GM04504 (cell line): ENCODE measurements at places on chromosomes 16 and 17.

GRCh38 chr16:87325423-87325858 lies 8.2 kb upstream of the C16orf95 start:
- DNase-seq: no peak

GRCh38 chr16:10494343-10495030 lies 85.9 kb downstream of the EMP2 start:
- no peak for DNase-seq

DNA sequence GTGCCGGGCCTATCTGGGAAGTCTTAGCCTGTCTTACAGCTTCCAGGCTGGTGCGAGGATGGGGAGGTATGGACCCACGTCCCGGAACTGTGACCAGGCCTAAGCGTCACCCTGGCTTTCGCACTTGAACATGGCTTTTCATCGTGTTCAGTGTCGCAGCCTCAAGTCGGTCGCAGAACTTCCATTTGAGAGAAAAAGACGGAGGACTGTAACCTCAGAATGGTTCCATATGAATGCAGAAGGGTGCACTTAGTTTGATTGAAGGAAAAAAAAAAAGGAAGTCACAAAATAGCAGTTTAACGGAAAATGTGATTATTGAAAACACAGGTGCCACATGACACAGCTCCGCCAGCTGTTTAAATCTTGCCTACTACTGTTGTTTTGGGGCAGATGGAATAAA lies 30.2 kb upstream of the JPT2 start:
- no peak for DNase-seq

DNA sequence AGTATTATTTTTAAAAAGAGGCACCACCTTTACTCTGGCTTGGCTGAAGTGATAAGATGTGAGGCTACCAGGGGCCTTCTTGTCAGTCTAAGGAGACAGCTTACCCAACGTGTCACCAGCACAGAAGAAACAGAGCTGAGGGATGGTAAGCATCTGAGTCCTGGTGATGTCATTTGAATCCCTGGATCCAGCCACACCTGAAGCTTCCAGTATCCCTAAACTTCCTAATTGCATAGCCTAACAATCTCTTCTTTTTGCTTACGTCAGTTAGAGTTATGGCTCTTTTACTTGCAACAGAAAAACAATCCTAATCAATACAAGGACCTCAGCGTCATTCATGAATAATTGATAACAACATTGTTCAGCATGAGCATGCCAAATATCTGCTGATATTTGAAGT lies 436.6 kb downstream of the SHISA9 start:
- DNase-seq: no peak

GRCh38 chr16:4496305-4496704 lies 20.1 kb downstream of the HMOX2 start:
- no peak for DNase-seq

- no peak for DNase-seq
Measured at GRCh38 chr17:78706271-78706915, 75.7 kb downstream of the CYTH1 start.

DNA sequence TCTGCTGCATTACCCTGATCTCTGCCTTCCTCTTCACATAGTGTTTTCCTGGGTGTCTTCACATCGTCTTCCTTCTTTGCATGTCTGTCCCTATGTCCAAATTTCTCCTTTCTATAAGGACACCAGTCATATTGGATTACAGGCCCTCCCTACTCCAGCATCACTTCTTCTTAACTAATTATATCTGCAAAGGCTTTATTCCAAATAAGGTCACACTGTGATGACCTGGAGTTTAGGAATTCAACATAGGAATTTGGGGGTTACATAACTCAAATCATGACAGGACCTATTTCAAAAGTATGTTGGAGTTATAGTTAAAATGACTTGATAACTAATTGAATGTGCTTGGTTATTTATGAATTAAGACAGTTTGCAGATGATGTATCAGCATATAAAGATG lies 490.5 kb upstream of the ERCC4 start:
- DNase-seq: peak; percentile 13

DNA sequence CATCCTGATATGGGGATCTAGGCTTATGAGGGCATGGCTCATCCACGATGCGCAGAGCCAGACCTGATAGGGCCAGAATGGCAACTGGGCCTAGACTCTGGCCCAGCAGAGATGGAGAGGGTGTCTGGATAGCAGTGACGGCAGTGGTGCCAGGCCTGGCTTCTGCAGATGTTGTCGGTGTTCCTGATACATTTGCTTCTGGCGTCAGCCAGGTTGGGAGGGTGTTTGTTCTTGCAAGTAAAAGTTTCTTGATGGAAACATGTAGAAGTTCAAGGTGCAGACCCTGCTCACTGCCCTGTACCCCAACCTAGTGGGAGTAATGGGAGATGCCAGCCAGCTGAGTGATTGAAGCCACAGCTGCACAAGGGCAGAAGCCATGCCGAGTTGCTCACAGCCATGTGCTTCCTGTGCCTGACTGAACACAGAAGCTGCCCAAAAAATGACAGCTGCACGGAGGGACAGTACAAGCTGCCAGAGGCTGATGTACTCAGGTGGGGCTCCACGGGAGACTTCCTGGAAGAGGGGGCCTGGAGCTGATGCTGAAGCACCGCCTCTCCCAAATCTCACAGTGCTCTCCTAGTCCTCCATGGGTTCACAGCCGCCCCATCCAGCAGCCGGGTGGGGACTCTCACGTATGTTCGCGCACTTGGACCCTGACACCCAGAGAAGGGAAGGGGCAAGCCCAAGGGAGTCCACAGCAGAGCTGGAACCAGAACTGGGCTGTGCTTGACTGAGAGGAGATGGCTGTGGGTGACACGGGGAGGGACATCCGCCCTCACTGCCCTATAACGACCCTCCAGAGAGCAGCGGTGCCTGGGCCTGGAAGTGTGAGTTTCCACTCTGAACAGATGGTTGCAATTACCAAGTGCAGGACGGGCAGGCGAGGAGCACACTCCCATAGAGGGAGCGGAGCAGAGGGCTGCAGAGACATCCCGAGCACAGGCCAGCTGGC lies 78.7 kb downstream of the N4BP1 start:
- peak; percentile 62 for DNase-seq

DNA sequence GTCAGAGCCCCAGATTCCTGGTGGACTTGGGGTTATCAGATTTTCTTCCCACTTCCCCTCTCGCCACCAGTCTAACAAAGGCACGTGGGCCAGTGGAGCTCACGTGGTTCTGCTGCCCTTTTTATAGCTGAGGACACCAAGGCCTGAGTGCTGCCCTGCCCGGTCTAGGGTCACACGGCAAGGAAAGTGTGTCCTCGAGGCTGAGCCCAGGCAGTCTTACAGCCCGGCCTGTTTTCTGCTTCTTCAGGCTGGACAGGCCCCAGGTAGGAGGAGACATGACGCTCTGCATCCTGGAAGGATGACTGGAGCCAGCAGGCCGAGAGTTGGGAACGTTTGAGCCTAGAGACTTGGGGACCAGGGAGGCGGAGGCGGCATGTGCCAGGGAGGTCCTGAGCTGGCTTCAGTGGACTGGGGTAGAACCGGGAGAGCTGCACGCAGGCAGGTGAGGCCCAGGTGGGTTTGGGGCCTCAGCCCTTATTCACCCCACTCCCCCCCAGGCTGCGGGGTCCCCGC lies 3.5 kb downstream of the CTRB1 start:
- no peak for DNase-seq

DNA sequence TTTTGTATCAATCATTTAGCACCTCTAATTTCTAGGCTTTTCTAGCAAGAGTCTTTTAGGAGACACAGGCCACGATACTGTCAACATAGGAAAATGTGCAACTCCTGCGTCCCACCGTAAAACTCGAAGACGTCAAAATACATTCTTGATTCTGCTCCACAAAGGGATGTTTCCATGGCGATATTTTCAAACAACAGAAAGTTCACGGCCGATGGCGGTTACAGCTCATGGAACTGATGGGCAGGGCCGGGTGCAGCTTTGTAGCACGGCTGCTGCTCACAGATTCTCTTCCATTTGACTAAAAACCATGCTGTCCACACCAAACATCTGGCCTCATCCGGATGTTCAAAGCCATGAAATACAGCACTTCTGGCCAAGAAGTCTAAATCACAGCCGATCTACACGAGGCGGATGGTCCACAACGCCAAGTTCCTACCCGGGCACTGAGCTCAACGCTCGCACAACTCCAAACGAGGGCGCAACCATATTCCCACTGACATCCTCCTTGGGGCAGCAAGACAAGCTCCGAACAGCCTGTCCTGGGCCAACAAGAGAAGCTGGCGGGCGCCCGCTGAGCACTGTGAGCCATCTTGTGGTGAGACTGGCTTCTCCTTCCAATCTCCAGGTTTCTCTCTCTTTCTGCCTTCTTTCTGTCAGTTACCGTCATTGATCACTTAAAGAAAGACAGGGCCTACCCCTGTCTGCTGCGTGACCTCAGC lies 79.8 kb downstream of the ZNF778 start:
- no peak for DNase-seq

- DNase-seq: no peak
Measured at GRCh38 chr17:6498901-6499540, 54.8 kb downstream of the PIMREG start.

DNA sequence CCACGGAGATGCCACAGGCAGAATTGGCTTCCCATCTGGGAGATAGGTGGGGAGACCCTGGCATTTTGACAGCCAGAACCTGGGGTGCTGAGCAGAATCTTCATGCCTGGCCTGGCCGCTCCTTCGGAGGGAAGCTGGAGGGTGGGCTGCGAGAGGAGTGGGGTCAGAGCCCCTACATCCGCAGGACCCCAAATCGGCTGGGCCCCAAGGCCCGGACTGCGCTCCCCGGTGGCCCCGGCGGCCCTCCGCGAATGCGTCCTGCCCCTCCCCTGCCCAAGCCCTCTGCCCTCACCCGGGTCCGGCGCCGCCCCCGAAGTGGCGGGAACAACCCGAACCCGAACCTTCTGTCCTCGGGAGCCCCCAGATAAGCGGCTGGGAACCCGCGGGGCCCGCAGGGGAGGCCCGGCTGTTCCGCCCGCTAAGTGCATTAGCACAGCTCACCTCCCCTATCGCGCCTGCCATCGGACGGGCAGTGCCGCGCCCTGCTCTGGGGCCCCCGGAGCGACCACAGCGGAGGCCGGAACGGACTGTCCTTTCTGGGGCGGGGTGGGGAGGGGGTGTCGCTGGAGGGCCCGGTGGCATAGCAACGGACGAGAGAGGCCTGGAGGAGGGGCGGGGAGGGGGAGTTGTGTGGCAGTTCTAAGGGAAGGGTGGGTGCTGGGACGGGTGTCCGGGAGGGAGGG lies 850 bp upstream of the PNMT start:
- no peak for DNase-seq

DNA sequence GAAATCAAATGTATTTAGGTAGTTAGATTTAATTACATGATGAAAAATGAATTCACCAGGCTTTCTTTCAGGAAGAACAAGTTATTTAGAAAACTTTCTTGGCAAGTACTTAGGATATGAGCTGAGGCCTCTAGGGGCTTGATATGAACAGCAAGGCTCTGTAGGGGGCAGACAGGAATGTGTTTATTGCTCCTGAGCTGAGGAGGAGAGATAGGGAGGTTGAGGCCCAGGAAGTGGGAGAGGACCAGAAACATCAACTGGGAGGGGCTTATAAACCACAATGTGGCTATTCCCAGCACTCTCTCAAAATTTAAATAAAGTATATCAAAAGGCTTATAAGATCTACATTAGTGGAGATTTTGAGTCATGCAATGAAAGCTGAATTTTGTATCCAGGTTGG lies 154.0 kb upstream of the MAF start:
- DNase-seq: no peak

GRCh38 chr17:41467561-41467960 lies 375 bp upstream of the KRT32 start:
- DNase-seq: no peak

DNA sequence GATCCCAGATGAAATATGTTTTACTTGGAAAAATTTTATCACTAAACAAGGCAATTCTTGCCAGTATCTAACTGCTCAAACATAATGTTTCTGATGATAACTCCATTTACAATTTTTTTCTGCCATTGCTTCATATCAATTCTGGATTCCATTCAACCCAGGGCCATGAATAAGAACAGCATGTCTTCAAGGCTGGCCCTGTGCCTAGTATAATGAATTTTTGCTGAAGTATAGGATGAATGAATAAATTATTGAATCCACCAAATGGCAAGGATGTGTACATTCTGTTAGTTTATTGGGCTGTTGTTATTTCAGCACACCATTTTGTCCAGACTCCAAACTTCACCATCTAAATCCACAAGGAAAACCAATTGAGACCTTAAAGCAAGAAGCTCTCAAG lies 414.7 kb downstream of the HS3ST3B1 start:
- no peak for DNase-seq

DNA sequence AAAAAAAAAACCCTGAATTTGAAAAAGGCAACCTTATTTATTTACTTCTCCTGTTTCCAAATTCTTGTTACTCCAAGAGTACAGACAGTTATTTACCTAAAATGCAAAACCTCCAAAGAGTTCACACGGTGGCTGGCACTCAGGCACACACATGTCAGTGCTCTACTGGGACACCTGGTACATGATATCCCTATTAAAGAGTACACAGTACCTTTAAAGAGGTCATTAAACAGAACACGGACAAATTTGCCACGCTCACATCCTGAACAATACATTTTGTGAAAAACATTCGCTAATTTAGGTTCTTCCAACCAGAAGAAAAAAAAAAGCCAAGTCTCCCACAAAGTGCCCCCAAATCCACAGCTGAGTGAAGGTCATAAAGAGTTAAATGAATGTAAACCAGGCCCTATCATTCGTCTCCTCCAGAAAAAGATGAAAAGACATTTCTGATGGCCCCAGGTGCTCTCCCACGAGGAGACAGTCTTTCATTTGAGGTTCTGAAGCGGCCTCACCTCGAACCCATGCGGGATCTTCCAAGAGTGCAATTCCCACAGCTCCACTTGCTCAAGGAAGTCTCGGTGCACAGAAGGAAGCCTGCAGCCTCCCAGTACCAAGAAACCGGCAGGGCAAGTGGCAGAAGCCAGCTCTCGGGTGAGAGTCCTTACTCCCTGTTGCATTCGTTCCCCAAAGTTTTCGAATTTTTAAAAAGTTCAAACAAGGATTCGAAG lies 993 bp downstream of the ERN1 start:
- DNase-seq: no peak

- DNase-seq: no peak
Measured at GRCh38 chr17:50815400-50815799, 20.0 kb upstream of the WFIKKN2 start.

- no peak for DNase-seq
Measured at GRCh38 chr17:40086150-40087044, 14.0 kb downstream of the NR1D1 start.

GRCh38 chr17:21677911-21678310 lies 14.4 kb upstream of the KCNJ18 start:
- no peak for DNase-seq

- peak; percentile 35 for DNase-seq
Measured at GRCh38 chr16:19559242-19559910, 3.9 kb downstream of the VPS35L start.

- no peak for DNase-seq
Measured at GRCh38 chr17:73420897-73421296, 109.1 kb upstream of the CDC42EP4 start.

GRCh38 chr16:35561346-35561745 lies 2101.9 kb downstream of the TP53TG3F start:
- no peak for DNase-seq
